Fibroblast of lung (primary cell): ENCODE measurements at places on chromosomes 13 and 19.
A peak's percentile ranks its signal among the peaks of the same experiment; 100 is the strongest.

GRCh38 chr13:21676611-21677021 lies 5.7 kb downstream of the FGF9 start:
- no peak for DNase-seq

- peak; percentile 67 for DNase-seq
Observed at GRCh38 chr19:574658-575526, 2.5 kb downstream of the BSG start.

DNA sequence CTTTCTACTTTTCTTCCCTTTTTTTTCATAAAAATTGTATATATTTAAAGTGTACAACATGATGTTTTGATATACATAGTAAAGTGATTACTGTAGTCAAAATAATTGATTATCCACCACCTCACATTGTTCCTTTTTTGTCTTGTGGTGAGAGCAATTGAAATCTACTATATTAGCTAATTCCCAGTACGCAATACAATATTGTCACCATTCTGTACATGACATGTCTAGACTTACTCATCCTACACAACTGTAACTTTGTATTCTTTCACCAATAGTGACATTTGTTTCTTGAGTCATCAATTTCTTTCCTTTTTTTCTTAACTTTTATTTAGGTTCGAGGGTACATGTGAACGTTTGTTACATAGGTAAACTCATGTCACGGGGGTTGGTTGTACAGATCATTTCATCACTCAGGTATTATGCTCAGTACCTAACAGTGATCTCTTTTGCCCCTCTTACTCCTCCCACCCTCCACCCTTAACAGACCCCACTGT lies 265.2 kb downstream of the KCNRG start:
- DNase-seq: no peak

DNA sequence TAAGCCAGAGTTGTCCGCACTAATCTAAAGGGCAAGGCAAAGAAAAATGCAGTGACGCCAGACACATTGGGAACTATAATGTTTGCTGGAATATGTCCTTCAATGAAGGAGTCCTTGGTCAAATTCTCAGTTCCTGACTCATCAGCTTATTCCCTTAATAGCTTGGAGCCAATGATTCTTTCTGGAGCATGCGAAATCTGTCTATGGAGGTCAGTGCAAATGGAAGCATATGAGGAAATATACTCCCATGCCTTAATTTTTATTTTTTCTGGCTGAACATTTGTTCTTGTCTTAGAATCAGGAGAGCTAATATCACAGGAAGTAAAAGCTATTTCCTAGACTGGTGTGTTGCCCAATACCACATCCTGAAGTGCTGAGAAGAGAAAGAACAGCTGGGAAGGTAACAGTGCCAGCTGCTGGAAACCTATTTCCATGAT lies 289.8 kb upstream of the SPRY2 start:
- DNase-seq: peak; percentile 96

DNA sequence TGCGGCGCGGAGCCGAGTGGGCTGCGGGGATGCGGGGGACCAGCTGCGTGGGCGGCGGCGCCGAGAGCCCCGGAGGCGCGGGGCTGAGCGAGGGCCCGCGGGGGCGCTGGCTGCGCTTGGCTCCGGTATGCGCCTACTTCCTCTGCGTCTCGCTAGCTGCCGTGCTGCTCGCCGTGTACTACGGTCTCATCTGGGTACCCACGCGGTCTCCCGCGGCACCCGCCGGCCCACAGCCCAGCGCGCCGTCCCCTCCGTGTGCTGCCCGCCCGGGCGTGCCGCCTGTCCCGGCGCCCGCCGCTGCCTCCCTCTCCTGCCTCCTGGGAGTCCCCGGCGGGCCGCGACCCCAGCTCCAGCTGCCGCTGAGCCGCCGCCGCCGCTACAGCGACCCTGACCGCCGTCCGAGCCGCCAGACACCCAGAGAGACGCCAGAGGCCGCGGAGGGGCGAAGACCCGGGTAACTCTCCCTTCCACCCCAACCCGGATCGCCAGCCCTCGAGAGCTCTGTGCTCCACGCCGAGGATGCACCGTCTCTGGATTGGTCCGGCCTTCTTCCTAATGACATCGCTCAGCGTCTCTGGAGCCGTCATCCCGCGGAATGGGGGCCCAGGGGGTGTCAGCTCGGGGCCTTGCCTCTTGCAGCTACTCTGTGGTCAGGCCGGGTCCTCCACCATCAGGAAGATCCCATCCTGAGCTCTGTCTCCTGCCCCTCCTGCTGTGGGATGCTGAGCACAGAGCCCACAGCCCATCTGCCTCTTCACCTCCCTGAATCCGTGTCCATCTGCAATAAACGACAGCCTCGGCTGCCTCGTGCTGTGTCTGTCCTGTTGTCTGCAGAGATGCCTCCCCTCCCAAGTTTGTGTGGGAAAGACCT lies 441 bp downstream of the INAFM1 start:
- DNase-seq: no peak

DNA sequence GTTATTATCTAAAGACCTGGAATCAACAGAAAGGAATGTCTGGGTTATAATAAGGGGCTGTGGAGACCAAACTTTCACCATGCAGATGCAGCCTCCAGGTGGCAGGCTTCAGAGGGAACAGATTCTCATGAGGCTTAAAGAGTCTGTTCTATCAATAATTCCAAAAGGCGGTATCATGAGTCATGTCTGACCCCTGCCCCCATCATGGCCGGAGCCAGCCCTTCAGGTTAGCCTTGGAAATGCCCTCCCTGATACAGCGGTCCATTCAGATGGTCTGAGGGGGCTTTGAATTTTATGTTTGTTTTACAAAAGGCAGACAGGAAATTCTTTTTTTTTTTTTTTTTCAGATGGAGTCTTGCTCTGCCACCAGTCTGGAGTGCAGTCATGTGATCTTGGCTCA lies 21.7 kb upstream of the LAMP1 start:
- DNase-seq: peak; percentile 72

DNA sequence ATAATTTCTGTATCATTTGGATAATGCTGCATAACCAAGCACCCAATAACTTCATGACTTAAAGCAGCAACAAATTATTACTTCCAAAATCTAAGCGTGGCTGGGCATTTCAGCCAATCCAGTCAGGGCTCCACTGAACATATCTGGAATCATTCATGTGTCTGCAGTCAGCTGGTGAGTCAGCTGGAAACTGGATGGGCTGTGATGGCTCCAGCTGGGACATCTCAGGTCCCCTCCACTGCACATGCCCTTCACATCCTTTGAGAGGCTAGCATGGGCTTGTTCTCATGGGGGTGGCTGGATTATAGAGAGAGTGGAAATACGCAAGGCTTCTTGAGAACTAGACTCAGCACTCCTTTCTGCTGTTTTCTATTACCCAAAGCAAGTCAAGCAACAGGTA lies 961.9 kb downstream of the DIAPH3 start:
- peak; percentile 3 for DNase-seq

GRCh38 chr19:17358395-17358794 lies 18.7 kb downstream of the PLVAP start:
- peak; percentile 30 for DNase-seq

- peak; percentile 36 for DNase-seq
Observed at GRCh38 chr13:44188257-44188656, 185.4 kb upstream of the SERP2 start.

DNA sequence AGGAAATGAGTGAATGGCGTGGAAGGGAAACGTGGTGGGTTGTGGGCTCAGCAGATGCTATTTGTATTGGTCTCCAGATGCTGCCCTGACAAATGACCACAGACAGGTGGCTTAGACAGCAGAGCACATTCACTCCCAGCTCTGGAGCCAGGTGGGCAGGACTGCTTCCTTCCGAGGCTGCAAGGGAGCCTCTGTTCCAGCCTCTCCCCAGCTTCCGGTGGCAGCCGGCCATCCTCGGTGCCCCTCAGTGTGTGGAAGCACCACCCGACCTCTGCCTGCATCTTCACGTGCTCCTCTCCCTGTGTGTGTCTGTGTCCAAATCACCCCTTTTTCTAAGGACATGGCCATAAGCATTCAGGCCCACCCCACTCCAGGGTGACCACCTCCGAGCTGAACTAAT lies 105.1 kb downstream of the SOX1 start:
- DNase-seq: no peak

DNA sequence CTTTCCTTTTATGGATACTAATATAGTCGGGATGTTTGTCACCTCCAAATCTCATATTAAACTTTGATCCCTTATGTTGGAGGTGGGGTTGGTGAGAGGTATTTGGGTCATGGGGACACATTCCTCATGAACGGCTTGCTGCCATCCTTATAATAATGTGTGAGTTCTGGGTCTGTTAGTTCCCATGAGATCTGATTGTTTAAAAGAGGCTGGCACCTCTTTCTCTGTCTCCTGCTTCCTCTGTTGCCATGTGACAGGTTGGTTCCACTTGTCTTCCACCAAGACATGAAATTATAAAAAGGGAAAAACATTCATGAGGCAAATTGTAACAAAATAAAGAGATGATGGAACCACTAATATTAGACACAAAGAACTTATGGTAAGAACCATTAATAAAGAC lies 107.8 kb upstream of the ATXN8OS start:
- DNase-seq: no peak

DNA sequence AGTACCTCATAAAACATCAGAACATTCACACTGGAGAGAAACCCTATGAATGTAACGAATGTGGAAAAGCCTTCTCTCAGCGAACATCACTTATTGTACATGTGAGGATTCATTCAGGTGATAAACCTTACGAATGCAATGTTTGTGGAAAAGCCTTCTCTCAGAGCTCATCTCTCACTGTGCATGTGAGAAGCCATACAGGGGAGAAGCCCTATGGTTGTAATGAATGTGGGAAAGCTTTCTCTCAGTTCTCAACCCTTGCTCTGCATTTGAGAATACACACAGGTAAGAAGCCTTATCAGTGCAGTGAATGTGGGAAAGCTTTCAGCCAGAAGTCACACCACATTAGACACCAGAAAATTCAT lies 22.0 kb downstream of the ZNF146 start:
- no peak for DNase-seq

DNA sequence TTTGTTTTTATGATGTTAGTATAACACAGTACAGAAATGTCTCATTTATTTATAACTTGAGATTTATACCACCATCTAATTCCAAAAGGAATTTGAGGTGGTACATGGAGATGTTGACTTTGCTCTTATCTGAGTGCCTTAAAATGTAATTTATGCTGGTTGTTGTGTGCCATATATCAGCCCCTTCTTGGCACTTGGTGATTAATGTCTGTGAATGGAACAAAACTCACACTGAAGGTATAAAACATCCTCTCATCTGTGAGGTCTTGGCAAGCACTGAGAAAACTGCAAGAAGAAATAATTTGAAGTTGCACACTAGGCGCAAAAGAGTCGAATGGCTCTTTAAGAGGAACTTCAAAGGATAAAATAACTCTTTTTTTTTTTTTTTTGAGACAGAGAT lies 240.4 kb downstream of the B3GLCT start:
- DNase-seq: no peak

DNA sequence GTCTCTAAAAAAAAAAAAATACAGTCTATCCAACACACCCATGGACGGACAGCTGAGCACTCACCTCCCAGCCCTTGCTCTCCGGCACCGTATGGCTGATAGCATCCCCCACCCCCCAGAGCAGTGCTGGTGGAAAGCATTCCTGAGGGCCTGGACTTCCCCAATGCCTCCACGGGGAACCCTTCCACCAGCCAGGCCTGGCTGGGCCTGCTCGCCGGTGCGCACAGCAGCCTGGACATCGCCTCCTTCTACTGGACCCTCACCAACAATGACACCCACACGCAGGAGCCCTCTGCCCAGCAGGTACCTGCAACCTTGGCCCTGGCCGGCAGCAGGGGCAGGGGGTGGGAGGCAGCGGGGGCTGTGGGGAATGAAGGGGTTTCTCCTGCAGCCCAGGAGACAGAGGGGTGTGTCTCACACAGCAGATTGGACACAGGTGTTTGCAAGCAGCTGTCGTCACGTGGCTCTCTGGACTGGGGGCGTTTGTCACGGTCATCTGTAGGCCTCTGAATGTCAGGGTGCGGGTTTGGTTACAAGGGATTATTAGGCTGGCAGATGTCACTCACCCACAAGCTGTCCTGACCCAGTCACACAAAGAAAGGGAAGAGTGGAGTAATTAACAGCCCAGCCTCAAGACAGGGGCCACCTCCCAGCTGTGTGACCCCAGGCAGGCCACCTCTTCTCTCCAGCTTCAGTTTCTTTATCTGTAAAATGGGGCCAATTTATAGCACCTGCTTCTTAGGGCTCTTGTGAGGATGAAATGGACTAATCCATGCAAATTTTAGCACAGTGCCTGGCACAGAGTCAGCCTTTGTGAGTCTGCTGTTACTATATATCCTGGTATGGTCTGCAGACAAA lies 19.3 kb downstream of the PLD3 start:
- DNase-seq: no peak

GRCh38 chr13:111123221-111123620 lies 8.1 kb downstream of the ARHGEF7 start:
- no peak for DNase-seq

DNA sequence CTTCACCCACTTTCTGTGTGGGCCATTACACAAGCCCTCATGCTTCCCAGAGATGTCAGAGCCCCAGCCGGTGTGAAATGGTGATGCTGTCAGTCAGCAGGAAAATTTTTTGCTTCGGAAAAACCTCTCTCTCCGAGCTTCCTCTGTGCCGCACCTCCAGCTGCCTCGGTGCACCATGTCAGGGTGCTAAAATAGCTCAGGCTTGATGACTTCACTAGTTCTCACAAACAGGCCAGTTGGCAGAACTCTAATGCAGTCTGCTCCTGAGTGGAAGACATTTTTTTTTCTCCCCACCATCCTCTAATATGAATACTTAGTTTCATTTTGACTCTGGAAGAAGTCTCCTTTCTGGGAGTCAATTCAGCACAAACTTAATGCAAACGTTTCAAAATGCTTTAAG lies 71.3 kb downstream of the KLF12 start:
- peak; percentile 67 for DNase-seq

- no peak for DNase-seq
Observed at GRCh38 chr13:41107584-41108014, 25.0 kb downstream of the KBTBD6 start.

DNA sequence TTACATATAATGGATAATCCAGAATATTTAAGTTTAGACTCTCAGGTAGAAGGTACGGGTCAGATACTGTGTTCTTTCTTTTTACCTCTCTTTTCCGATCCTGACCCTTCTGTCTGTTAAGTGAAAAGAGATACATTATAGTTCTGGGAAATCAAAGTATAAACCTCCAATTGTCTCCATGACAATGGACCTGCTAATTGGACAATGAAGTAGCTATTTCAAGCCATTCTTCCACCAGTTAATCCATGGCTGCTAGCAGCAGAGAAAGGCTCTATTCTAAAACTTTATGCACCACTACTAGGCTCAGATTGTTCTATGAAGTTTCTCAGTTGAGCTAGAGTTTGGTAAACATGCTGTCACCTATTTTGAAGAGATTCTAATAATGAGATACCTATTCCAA lies 8.3 kb upstream of the NBEA start:
- DNase-seq: no peak

DNA sequence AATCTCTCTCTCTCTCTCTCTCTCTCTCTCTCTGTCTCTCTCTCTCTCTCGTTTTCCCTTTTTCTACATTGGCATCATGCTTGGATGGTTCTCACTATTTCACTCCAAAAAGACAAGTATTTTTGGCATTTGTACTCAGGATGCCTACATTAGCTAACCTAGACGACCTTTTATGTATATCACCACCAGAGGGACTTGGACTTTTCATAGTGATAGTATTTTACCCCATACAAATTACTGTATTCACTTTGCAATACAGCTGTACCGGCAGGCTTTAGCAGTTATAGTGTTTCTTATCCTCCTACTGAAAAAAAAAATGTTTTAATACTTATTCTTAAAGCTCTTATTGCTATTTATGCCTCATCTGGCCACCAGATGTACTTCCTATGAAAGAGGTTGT lies 687.2 kb upstream of the KLHL1 start:
- DNase-seq: peak; percentile 26
